A375 (cell line): ENCODE measurements at places on chromosomes 2 and 18. TPM values are rescaled to one million over a fixed set of nuclear protein-coding genes. Genes with fewer than 3 reads are reported as not detected.

The REG1B gene
- total RNA-seq: not detected in 2 replicates

The NOSTRIN gene
- 0.50 TPM in 1 of 2 replicates, not detected in the other for total RNA-seq

The DTNA gene
- 4.6 and 6.9 TPM in 2 replicates for total RNA-seq

The MSTN gene
- total RNA-seq: 0.05 TPM in 1 of 2 replicates, not detected in the other

The CPLX4 gene
- total RNA-seq: not detected in 2 replicates

The CABYR gene
- 4.1 and 4.5 TPM in 2 replicates for total RNA-seq

The RANBP2 gene
- total RNA-seq: 26.0 and 33.7 TPM in 2 replicates

The CFAP65 gene
- total RNA-seq: 0.08 TPM in 1 of 2 replicates, not detected in the other

The FIGLA gene
- total RNA-seq: not detected in 2 replicates

The MYOM1 gene
- 0.08 and 0.41 TPM in 2 replicates for total RNA-seq

The PSMA8 gene
- total RNA-seq: not detected in 2 replicates

The SLC39A6 gene
- 48.2 and 53.8 TPM in 2 replicates for total RNA-seq

The RESP18 gene
- not detected in 2 replicates for total RNA-seq

The AGAP1 gene
- total RNA-seq: 10.6 and 12.6 TPM in 2 replicates

The GULP1 gene
- total RNA-seq: 49.0 and 52.8 TPM in 2 replicates

The DCDC2C gene
- not detected in 2 replicates for total RNA-seq

The TRAPPC8 gene
- 9.5 and 14.9 TPM in 2 replicates for total RNA-seq

The FAHD2A gene
- total RNA-seq: 20.6 and 24.6 TPM in 2 replicates

The NCKAP5 gene
- 1.1 and 4.9 TPM in 2 replicates for total RNA-seq

The ASXL2 gene
- 13.3 and 17.0 TPM in 2 replicates for total RNA-seq

The EFR3B gene
- total RNA-seq: 0.45 and 0.66 TPM in 2 replicates

The CFC1 gene
- not detected in 2 replicates for total RNA-seq

The GPR39 gene
- 4.0 and 7.0 TPM in 2 replicates for total RNA-seq

The TWIST2 gene
- total RNA-seq: 13.7 and 15.9 TPM in 2 replicates

The SYT4 gene
- not detected in 2 replicates for total RNA-seq

The IL1R2 gene
- total RNA-seq: not detected in 2 replicates

The MAP2 gene
- 2.9 and 3.5 TPM in 2 replicates for total RNA-seq

The RGPD3 gene
- total RNA-seq: 0.08 TPM in 1 of 2 replicates, not detected in the other

The IL36B gene
- total RNA-seq: not detected in 2 replicates

The ALPP gene
- 0.13 and 0.26 TPM in 2 replicates for total RNA-seq

The SP140 gene
- total RNA-seq: 0.32 TPM in 1 of 2 replicates, not detected in the other

The CNGA3 gene
- total RNA-seq: not detected in 2 replicates

The COL4A3 gene
- total RNA-seq: not detected in 2 replicates

The TCF23 gene
- total RNA-seq: not detected in 2 replicates

The KRTCAP3 gene
- total RNA-seq: 0.60 TPM in 1 of 2 replicates, not detected in the other

The AMER3 gene
- total RNA-seq: not detected in 2 replicates

The ALK gene
- 0.32 and 0.34 TPM in 2 replicates for total RNA-seq

The CD226 gene
- 0.15 and 0.42 TPM in 2 replicates for total RNA-seq
